ENCODE measurements at places on chromosomes 11 and 22. TPM values are rescaled to one million over a fixed set of nuclear protein-coding genes. Genes with fewer than 3 reads are reported as not detected.

Gene PLEKHA7
- 12.5 TPM for total RNA-seq

Gene FLRT1
- total RNA-seq = 8.3 TPM

Gene DERL3
- total RNA-seq = 0.88 TPM

Gene TEX54
- not detected for total RNA-seq

Gene MOGAT2
- total RNA-seq = not detected

Gene CELSR1
- 0.18 TPM for total RNA-seq

Gene CYP2D6
- 3.3 TPM for total RNA-seq

Gene AHNAK
- 106 TPM for total RNA-seq

Gene SGSM1
- 35.1 TPM for total RNA-seq

Gene MRGPRX3
- not detected for total RNA-seq

Gene RPS6KA4
- 30.5 TPM for total RNA-seq

Gene KCNQ1
- 2.0 TPM for total RNA-seq

Gene PANX2
- 40.8 TPM for total RNA-seq

Gene HMOX1
- total RNA-seq = 7.5 TPM

Gene TAGLN
- 70.6 TPM for total RNA-seq

Gene CNGA4
- 3.8 TPM for total RNA-seq
